Brain pericyte (primary cell): ENCODE measurements at places on chromosomes 13 and 19.

DNA sequence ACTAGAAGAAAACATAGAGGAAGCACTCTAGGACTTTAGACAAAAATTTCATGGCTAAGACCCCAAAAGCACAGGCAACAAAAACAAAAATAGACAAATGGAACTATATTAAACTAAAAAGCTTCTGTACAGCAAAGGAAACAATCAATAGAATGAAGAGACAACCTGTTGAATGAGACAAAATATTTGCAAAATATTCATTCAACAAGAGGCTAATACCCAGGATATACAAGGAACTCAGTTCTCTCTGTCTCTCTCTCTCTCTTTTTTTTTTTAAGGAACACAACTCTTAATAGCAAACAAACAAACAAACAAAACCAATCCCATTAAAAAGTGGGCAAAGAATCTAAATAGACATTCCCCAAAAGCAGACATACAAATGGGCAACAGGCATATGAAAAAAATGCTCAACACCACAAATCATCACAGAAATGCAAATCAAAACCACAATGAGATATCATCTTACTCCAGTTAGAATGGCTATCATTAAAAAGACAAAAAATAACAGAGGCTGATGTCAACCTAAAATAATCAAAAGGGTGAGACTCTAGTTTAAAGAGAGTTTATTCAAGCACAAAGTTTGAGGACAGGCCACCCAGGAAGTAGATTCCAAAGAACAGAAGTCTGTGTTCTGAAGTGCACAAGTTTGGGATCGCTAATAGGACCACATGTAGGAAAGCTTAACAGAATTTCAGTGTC is 27.1 kb upstream of the SLC7A9 start:
- DNase-seq, result no peak

GRCh38 chr19:33461256-33462111 is 60.1 kb downstream of the PEPD start:
- no peak for DNase-seq

DNA sequence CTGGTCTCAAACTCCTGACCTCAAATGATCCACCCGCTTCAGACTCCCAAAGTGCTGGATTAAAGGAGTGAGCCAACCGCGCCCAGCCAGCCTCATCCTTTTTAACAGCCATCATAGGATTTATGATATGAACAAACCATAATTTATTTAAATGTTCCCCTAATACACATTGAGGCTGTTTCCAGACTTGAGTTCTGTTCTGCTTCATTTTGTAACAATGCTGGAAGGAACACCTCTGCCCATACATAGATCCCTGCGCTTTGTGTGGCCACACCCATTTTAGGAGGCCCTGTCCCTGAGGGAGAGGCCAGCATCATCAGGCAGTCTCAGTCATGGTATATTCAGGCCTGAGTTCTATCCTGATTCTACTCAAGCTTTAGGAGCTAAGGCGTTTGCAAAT is 35.9 kb downstream of the TPT1 start:
- no peak for DNase-seq

DNA sequence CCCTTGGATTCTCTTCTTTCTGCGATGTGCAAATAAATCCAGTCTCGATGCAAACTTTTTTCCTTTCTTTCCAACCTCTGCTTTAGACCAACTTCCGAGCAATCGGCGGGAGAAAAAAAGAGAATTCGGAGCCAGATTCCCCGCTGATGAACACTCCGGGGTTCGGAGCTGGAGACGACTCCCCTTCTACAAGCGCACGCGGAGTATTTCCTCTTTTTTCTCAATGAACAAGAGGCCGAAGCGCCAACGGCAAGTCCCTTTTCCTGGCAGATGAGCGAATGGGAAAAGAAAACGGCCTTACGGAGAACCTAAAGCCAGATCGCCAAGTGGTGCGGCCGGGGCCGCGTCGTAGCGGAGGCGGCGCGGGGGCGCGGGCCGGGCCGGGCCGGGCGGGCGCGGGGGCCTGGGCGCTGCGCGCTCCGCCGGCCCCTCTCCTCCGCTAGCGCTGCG is 250 bp downstream of the SPRY2 start:
- DNase-seq, result no peak

DNA sequence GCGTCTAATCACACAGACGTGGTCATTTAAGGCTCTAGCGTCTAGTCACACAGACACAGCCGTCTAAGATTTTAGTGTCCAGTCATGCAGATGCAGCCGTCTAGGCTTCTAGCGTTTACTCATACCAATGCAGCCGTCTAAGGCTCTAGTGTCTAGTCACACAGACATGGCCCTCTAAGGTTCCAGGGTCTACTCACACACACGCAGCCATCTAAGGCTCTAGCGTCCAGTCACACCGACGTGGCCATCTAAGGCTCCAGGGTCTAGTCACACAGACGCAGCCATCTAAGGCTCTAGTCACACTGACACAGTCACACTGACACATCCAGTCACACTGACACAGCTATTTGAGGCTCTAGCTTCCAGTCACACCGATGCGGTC is 55.7 kb downstream of the KLF2 start:
- no peak for DNase-seq

DNA sequence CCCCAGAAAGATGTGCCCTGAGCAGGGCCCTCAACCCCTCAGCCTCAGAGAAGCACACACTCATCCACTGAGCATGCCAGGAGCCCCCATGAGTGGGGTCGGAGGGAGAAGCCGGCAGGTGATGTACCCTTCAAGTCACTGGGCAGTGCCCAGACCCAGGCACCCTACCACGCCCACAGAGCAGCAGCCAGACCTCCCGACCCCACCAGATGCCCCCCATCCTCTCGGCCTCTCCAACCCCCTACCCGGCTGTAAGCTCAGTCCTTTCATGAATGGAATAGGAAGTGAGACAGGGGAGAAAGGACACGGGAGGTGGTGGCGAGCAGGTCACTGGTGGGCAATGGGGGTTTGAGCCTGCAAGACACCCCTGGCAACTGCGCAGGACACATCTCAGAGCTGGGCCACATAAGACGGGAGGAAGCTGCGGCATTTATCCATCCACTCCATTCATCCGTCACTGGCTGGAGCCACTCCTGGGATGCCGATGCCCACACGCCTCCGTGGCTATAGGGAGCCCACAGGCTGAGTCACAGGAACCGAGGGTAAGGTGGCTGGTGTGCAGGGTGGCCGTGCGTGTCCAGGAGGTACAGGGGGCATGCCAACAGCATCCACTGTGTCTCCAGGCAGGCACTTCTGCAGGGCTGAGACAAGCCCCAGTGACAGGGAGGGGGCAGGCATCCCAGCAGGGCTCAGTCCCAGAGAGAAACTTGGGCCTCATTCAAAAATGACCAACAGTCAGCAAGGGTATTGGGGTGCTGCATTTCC is 23.8 kb upstream of the VSTM2B start:
- no peak for DNase-seq

DNA sequence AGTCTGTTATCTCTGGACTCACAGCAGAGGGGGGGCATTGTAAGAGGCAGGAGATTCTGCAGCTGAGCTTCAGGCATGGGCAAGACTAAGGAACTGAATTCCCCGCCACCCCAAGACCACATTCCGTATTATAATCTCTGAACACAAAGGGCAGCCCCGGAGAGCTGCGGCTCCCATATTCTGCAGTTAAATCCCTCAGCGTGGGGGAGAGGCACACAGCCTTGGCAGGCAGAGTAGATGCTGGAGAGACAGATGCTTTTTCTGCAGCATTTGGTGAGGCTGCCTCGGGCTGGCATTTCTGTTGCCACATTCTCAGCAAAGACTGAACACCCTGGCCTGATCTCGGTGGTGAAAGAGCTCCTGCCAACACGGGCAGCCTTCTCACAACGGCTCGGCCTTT is 12.9 kb downstream of the CHAF1A start:
- DNase-seq, result no peak

- DNase-seq, result no peak
Observed at GRCh38 chr19:51173681-51174080, 31.6 kb downstream of the SIGLEC7 start.

GRCh38 chr19:14672188-14672872 is 2.3 kb downstream of the ADGRE3 start:
- DNase-seq, result no peak

DNA sequence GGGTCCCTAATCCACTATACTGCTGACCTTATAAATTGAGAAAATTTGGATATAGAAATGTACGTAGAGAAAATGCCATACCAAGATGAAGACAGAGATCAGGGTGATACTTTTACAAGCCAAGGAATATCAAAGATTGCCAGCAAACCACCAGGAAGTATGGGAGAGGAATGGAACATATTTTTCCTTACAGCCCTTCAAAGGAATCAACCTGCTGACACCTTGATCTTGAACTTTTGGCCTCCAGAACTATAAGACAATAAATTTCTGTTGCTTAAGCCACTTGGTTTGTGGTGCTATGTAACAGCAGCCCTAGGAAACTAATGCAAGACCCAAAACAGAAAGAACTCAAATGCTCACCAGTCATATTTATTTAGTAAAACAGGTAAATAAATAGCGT is 10.3 kb upstream of the NDFIP2 start:
- DNase-seq, result no peak

DNA sequence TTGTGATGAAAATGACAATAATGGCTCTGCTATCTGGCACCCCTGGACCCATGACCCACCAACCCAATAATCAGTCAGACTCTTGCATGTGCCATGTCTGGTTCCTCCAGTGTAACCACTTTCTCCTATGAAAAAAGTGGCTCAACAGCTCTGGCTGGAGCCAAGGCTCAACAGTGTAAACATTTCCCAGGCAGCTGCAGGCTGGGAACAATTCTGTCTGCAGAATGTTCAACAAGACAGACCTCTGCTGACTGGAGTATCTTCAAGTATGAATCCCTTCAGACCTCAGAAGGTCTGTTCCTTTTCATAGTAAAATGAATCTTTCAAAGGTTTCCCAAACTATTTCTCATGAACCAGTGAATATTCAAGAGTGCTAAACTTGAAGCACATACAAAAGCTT is 410.1 kb upstream of the HTR2A start:
- no peak for DNase-seq

DNA sequence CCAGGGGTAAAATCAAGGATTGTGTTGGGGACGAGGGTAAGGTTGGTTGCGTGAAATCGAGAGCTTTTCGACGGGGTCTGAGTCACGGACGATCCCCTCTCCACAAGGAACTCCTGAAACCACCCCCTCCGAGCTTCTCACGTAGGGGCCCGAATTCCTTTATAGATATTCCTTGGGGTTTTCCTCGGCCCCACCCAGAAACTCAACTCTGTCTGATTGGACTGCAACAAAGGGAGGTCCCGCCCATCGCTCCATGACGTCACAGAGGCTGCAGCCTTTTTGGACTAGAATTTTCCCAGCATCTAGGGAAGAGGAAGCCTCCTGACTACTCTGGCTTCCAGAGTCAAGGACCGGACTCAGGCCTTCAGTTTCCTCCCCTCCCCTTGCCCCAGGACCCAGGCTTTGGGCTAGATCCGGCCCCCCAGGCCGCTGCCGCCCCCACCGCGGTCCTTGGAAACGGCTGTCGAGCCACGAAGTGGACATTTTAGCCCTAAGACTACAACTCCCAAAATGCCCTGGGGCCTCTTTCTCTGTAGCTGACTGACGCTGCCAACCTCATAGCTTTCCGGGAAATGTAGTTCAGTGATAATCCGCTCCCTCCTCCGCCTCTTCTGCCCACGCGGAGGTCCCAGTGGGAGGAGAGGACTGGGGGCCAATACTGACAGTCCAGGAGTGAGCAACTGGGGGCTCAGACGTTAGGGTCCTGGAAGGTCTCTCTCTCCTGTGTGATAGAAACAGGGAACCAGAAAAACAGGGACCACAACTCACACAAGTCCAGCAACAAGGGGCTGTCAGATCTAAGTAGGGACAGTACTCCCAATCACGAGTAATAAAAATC is at the start of gene IZUMO1:
Gene IZUMO1 (minus strand): TSS at position 172 of the 838 bp plus-strand sequence. CDS start 1,050 bp downstream, outside the sequence.
- DNase-seq, result peak; percentile 72

DNA sequence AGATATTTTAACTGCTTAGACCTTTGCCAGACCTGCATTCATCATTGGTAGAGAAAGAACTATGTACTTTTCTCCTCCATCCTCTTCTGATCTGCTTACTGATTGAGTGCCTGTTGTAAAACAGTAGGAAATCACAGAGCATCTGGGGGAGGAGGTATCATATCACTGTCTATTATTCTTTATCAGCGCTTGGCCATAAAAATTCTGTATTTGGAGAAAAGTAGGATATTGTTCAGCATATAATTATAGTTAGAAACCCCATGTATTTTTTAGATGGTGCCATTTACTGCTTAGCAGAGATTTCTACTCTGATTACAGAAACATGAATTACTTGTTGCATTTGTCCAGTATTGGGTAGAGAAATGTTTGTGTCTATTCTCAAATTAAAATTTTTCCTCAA is 62.4 kb downstream of the URI1 start:
- DNase-seq, result no peak

DNA sequence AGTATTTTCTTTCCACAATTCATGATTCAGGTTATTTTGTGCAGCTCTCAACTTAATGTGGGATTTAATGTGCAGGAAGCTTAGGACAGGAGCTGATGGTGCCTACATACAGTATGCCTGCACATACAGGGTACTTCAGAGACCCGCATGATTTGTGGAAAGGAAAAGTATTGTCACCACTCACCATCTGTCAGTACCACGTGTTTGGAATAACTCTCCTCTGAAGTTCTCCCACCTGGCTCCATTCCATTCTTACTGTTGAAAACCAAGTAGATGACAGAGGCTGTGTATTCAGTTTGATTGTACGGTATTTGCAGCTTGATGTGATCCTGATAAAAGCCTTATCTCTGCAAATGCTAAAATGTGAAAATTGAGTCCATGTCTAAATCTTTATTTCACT is 85.7 kb downstream of the ZAR1L start:
- no peak for DNase-seq

DNA sequence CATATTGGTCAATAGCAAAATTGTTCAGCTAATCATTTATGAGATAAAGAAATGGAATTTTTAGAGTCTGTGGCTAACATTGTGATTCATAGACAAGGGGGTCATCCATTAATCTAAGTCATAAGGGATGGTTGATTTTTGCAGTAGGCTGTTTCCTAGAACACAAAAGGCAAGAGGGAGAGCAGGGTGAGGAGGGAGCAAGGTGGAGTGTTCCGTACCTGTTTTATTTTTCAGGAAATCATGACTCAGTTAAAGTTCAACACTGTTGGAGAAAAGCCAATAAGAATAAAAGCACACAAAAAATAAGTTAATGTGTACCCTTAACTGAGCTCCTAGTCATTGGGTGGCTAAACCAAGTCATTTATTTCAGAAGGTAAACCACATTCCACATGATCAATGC is 512.4 kb upstream of the ATXN8OS start:
- no peak for DNase-seq

DNA sequence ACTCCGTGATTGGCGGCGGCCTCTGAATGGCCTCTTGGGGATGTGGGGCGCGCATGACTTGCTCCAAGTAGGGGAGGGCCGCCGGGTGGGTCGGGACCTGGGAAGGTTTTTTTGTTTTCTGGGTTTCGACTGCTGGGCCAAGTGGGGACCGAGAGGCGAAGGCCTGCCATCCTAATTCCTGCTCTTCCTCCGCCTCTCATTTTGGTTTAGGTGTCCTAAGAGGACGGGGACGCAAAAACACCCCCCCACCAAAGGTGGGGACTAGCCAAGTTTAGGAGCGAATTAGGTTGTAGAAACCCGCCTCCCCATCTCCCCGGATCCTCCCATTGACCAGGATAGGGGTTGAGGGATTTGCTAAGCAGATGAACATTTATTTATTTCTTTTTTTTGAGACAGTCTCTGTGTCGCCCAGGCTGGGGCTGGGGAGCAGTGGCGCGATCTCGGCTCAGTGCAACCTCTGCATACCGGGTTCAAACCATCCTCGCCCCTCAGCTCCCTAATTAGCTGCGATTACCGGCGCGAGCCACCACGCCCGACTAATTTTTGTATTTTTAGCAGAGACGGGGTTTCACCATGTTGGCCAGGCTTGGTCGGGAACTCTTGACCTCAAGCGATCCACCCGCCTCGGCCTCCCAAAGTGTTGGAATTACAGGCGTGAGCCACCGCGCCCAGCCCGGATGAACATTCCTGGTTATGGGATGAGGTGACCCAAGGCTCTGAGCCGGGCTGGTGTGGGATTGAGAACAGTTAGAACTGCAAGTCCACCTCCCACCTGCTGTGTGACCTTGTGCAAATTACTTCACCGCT is 838 bp downstream of the PPP2R1A start:
- DNase-seq, result no peak
